ENCODE measurements at places on chromosomes 4 and X.

DNA sequence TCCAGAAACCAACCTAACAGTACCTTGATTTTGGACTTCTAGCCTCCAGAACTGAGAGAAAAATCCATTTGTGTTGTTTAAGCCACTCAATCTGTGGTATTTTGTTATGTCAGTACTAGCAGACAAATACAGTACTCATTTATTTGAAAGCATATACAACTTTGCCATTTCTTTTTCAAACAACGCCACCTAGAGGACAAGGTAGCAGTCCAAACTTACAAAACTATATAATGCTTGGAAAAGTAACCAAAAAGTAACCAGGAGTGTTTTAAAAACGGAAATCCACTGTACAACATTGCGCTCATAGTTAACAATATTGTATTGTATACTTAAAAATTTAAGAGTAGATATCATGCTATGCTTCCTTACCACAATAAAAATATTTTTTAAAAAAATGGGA lies 37.0 kb upstream of the FGF13 start:
- DNase-seq, result peak; percentile 14

GRCh38 chr4:38562751-38563198 lies 101.2 kb upstream of the KLF3 start:
- peak; percentile 39 for DNase-seq

GRCh38 chr4:168708108-168708507 lies 211.3 kb downstream of the PALLD start:
- no peak for DNase-seq

DNA sequence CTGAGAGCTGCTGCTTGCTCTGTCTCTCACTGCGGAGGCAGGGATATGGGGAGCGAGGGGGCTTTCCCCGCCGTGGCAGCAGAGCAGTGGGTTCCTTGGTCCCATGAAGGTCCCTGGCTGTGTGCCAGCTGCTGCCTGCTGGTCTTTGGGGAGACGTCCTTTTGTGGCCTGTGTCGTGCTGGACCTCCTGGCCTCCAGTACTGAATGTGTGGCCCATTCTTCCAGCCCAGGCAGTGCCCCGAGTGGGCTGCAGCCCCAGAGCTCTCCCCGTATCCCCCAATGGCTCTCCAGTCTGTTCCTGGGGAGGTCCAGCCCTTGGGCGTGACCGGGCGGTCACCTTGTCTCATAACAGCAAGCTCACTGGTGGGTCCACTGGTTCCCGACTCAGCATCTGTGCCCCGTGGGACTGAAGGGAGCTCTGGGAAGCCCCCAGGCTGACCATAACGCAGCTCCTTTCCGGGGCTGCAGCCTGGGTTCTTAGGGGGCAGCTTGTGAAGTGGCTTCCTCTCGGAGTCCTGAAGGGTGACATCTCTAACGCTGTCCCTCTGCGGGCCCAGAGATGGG lies 115.6 kb downstream of the SMIM20 start:
- DNase-seq, result no peak
